ENCODE measurements at places on chromosomes 1 and 21. TPM values are rescaled to one million over a fixed set of nuclear protein-coding genes. Genes with fewer than 3 reads are reported as not detected.

PRELP gene
- total RNA-seq: 243 TPM

FAM151A gene
- total RNA-seq: not detected

OSBPL9 gene
- total RNA-seq: 60.0 TPM

WRAP73 gene
- total RNA-seq: 6.8 TPM

- DNase-seq: no peak
- H3K4me3 ChIP-seq: no peak overlapping the region
- no peak overlapping the region for H3K27ac ChIP-seq
- H3K27me3 ChIP-seq: peaks cover 9% of the 10 kb centered on the region
Observed at GRCh38 chr1:11690397-11691301, 861 bp upstream of the DRAXIN start.

- no peak for DNase-seq
- H3K36me3 ChIP-seq: no peaks in the 10 kb centered on the region
- H3K27me3 ChIP-seq: no peaks in the 10 kb centered on the region
- H3K27ac ChIP-seq: no peak overlapping the region
- H3K4me1 ChIP-seq: no peaks in the 10 kb centered on the region
- H3K4me3 ChIP-seq: no peak overlapping the region
Observed at GRCh38 chr1:53583021-53583867, 124.0 kb downstream of the DMRTB1 start.

- no peak for DNase-seq
- no peaks in the 10 kb centered on the region for H3K4me1 ChIP-seq
- peak overlapping the region; percentile 31 for H3K4me3 ChIP-seq
- H3K27ac ChIP-seq: no peak overlapping the region
Observed at GRCh38 chr1:216531263-216532239, 108.3 kb upstream of the USH2A start.

- no peaks in the 10 kb centered on the region for H3K27me3 ChIP-seq
- no peak overlapping the region for H3K27ac ChIP-seq
- no peak for DNase-seq
- no peaks in the 10 kb centered on the region for H3K36me3 ChIP-seq
- H3K4me3 ChIP-seq: no peak overlapping the region
Observed at GRCh38 chr1:168918860-168919741, 187.4 kb upstream of the ATP1B1 start.

DNA sequence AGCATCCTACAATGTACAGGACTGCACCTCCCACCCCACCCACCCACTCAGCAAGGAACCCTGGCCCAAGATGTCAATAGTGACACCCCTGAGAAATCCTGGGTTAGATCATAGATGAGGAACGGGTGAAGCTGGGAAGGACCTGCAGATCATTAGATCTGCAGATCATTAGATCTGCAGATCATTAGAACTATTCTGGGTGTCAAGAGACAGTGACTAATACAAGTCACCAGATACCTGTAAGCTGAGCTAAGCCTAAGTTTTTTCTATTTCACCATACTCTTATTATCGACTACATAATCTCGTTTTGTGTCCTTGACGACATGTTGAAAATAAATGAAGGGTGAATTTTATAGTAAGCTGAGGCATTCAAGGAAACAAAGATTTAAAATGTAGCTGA is 325.7 kb downstream of the DUSP10 start:
- H3K4me1 ChIP-seq: no peaks in the 10 kb centered on the region
- H3K4me3 ChIP-seq: no peak overlapping the region
- H3K27ac ChIP-seq: no peak overlapping the region
- DNase-seq: no peak

DNA sequence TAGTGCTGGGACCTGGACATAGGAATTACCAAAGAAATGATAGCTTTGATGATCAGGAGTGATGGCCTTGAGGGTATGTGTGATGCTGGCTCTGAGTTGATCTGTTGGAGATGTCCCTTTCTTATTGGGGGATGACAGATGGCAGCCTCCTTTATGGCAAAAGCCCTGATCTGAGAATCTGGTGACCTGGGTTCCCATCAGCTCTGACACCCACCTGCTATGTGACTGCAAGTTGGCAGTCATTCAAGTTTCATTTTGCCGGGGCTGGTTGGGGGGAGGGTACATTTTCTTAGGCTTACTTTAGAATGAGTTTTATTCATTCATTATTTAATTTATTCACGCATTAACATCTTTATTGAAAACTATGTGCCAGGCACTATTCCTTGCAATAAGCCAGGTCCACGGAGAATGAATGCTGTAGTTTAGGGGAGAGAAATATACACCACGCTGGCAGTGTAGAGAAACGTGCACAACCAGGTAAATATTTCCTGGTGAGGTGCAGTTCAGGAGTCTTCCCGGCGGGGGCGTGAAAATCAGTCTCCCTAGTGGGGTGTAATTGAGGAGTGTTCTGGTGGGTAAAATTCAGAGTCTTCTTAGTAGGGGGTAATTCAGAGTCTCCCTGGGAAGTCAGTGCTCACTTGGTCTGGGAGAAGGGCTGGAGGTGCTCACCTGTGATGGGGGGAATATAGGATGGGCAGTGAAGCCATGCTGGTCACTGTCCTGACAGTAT is 401.3 kb downstream of the CAMTA1 start:
- DNase-seq: no peak
- H3K36me3 ChIP-seq: no peaks in the 10 kb centered on the region
- H3K4me3 ChIP-seq: no peak overlapping the region
- H3K27ac ChIP-seq: no peak overlapping the region

GRCh38 chr1:26142159-26142558 is 16.7 kb upstream of the FAM110D start:
- no peak overlapping the region for H3K27ac ChIP-seq
- no peaks in the 10 kb centered on the region for H3K36me3 ChIP-seq
- H3K4me3 ChIP-seq: no peak overlapping the region
- H3K27me3 ChIP-seq: no peaks in the 10 kb centered on the region

DNA sequence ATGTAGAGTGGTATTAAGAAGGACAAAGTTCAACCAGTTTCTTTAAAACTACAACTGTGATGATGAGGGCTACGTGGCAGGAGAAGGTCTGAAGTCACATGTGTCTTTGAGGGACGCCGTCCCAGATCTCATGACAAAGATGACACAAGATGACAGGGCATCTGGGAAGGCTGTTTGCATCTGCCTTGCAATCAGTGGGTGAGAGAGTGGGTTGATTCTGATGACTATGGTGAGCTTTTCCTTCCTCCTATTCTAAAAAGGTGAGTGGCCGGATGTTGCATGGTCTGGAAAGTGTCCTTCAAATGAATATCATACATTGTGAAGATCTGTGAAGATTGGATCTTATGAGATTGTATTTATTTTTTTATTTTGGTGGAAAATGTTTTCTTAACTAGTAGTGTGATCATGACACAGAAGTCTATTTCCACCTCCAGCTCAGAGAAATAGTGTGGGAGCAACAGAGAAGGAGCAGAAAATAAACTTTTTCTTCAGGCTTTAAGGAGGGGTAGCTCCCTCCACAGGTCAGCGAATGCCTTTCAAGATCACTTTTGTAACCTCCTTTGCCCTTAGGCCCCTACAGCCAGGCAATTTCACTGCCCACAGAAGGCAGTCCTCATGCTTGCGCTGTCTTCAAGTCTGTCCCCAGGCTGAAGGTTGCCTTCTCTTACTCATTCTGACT is 76.0 kb upstream of the ATF3 start:
- no peak for DNase-seq
- no peak overlapping the region for H3K4me3 ChIP-seq
- H3K4me1 ChIP-seq: no peaks in the 10 kb centered on the region
- no peaks in the 10 kb centered on the region for H3K27me3 ChIP-seq

GRCh38 chr21:38773099-38774061 is 32.3 kb upstream of the ETS2 start:
- peak overlapping the region; percentile 40 for H3K27ac ChIP-seq
- no peak overlapping the region for H3K4me3 ChIP-seq
- H3K36me3 ChIP-seq: no peaks in the 10 kb centered on the region
- peak; percentile 87 for DNase-seq
- peaks cover 7% of the 10 kb centered on the region for H3K4me1 ChIP-seq

GRCh38 chr1:174023440-174023839 is 1.3 kb upstream of the RC3H1 start:
- H3K27ac ChIP-seq: peak overlapping the region; percentile 90
- no peaks in the 10 kb centered on the region for H3K36me3 ChIP-seq
- no peaks in the 10 kb centered on the region for H3K27me3 ChIP-seq
- H3K4me3 ChIP-seq: no peak overlapping the region
- DNase-seq: no peak

Measured in right atrium auricular region (tissue), 2 donors.